ENCODE measurements at places on chromosomes 4 and X.

- no peak for DNase-seq
Measured at GRCh38 chr4:173332963-173333657, 1.0 kb downstream of the HMGB2 start.

DNA sequence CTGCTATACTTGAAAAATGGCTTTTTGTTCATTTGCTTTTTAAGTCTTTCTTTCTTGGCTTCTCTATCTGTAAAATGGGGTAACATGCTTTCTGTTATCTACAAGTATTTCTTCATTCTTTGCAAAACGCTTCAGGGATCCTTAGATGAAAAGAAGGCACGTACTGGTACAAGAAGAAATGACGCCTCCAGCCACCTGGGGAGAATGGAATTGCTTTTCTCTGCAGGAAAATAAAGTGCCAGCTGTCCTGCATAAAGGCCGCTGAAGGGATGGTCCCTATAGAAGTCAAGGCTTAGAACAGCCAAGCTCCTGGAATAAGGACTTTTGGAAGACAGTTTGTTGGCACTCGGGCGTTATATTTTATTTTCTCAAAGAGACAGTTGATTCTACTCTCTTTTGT, 210.8 kb upstream of the RASGEF1B start:
- no peak for DNase-seq

GRCh38 chr4:187387739-187388138, 607.8 kb upstream of the ZFP42 start:
- no peak for DNase-seq

GRCh38 chrX:72576141-72576894, 3.7 kb upstream of the HDAC8 start:
- no peak for DNase-seq

DNA sequence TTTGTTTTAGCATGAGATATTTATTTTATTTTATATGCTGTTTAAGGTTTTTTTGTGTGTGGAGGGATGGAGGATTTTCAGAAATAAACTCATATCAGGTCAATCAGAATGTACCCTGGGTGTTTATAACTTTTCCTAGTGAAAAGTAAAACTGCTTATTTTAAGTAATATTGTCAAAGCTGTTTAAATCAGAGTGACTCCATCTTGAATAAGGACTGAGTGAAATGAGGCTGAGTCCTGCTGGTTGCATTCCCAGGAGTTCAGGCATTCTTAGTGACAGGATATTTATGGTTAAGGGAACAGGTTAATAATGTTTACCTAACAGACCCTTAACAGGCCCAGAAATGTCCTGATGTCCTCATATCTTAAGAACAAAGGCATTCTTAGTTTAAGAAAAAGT, 1160.9 kb upstream of the PCDH7 start:
- no peak for DNase-seq

DNA sequence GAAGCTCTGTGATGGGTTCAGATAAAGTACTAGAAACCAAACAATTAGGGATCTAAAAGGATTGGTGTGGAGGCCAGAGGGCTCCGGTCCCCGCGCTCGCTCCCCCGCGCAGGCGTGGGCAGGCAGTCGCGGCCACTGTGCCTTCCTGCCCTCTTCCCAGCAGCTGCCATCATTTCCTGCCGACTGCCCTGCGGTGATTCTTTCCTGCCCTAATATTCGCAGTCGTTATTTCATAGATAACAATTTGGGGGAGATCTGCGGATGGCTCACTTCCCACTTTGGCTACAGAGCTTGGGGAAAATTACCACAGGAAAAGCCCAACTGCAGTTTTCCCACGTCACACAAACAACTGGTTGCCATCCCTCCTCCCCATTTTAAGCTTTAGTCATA, 2.2 kb downstream of the GRIA2 start:
- DNase-seq, result no peak

- no peak for DNase-seq
Measured at GRCh38 chr4:152655272-152656129, 24.3 kb downstream of the TMEM154 start.

DNA sequence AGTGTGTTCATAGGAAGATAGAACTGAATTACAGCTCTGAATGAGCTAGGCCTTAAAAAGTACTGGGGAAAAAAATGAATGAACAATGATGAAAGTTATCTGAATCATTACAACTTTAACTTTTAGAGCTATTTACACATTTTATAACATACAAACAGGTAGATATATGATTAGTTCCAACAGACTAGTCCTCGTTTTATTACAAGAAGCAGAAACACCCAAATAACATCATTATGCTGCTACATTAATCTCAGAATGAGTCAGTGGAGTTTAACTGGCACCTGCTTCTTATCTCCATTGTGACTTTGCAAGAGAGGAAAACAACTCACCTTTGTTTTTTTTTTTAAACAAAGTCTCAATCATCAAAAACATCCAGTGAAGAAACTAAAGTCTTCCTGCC, 15.2 kb downstream of the ATP8A1 start:
- DNase-seq, result no peak

DNA sequence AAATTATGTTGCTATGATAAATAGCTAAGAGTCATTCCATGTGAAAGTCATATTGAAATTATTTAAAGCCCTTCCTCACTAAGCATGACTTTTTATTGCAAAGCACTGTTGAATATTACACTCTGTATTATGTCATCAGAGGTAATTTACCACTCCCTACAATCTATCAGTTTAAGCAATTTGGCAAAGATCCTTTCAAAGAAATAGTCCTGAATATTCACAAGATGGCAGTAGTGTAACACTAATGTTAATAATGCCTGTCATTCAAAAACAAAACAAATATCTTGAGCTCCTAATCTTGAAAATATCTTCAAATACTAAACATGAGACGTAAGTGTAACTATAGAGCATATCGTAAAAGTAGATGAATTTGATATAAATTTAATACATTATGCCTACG, 208.6 kb upstream of the TECRL start:
- no peak for DNase-seq

DNA sequence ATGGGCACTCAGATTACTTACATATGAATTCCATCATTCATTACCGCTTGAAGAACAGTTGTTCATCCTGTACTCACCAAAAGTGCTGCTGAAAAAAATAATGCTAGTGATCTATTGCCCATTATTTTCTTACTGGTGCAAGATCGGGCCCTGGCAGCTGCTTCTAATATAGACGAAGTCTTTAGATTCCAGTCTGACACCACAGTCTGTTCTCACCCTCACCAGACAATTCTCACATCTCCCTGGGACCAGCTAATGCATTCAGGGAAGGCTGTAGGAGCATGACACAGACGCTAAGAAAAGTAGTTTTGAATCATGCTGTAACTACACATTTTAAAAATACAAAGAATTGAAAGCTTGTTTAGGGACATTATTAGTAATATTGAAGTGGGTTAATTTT, 13.8 kb downstream of the GEMIN8 start:
- DNase-seq, result no peak

DNA sequence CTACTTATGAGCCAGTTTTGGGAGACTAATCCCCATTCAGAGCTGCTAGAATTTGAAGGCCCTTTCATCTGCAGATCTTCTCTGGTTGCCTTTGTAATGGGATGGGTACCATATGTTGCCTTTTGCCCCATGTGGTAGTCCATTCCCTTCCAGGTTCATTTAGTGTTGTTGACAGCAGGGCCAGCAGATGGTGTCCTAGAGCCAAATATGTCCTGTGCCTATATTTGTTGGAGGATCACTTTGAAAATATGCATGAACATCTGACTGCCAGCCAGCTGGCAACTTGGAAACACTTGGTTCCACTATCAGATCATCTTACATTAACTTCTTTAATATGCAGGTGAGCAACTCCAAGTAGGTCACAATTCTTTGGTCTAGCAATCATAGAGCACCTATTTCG, 30.4 kb downstream of the CFAP299 start:
- DNase-seq, result peak; percentile 21

DNA sequence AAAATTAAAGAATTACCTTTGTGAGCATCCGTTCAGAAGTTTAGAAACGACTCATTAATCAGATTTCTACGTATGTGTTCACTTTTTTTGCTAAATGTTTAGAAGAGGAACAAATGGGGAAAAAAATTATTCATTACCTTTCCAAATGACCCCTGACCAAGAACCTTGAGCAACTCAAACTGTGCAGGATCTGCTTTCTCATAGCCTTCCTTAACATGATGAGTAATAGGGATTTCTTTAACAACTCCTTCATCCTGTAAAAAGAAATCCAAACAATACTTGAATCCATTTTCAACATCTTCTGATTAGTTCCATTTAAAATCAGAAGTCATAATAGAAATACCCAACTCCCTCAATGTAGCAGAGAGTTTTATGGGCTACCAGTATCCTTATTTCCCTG, 32.1 kb downstream of the RPS6KA6 start:
- no peak for DNase-seq

- peak; percentile 6 for DNase-seq
Measured at GRCh38 chr4:172232966-172233365, 419.8 kb downstream of the GALNTL6 start.

- DNase-seq, result no peak
Measured at GRCh38 chr4:6909970-6910339, 329 bp downstream of the TBC1D14 start.

- DNase-seq, result peak; percentile 3
Measured at GRCh38 chrX:55908661-55909212, 191.2 kb downstream of the RRAGB start.

DNA sequence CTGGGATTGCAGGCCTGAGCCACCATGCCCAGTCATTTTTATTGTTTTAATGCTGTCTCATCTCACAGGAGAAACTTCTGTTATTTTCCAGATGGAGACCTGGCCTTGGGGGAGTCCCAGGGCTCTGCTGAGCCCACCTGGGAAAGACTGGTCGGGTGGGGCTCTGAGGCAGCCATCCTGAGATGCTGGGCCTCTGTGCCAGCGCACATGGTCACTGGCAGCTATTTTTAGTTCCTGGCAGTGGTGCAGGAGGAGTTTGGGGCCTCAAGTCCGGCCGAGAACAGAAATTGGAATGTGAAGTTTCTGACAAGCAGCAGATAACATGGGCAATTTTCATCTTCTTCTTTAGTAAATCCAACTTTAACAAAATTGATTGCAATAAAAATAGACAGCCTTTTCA, 44.5 kb downstream of the SORCS2 start:
- DNase-seq, result no peak

- DNase-seq, result no peak
Measured at GRCh38 chrX:111609206-111609605, 71.8 kb upstream of the ALG13 start.

- DNase-seq, result no peak
Measured at GRCh38 chr4:40216622-40217366, 20.0 kb downstream of the RHOH start.

DNA sequence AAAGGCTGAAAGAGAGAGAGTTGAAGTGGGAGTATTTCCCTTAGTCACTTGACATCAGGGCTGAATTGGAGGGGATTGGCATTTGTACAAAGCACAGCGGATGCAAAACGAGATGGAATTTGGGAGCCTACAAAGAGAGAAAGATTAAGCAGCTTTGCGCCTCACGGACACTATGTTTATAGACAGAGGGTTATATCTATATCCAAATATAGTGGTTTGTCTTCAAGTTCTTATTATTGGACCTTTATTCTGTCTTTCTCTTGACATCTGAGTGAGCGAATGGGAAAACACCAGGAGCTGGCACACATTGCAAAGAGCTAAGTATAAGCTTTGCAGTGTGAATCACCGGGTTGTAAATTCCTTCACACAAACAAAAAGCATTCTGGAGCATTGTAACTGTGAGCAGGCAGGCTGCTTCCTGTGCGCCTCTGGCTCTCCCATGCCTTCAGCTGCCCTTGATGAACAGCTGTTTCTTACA, 500.2 kb downstream of the STIM2 start:
- peak; percentile 60 for DNase-seq

DNA sequence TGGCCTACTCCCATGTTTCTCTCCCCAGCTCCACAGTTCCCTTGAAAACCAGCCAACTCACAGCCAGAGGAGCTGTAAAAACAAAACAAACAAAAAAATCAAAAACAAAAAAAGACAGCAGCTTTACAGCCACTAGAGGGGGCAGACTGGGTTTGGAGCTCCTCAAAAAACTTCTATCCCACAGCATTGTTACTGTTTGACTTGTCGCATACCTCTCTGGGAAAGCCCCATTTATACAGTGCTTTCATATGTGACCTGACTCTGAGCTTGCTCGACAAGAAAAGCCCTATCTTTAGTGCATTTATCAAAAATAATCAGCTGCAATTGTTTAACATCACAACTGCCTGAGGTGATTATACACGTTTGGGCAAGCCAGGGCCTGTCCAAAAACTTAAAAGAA, 21.6 kb downstream of the TSPAN6 start:
- DNase-seq, result no peak

DNA sequence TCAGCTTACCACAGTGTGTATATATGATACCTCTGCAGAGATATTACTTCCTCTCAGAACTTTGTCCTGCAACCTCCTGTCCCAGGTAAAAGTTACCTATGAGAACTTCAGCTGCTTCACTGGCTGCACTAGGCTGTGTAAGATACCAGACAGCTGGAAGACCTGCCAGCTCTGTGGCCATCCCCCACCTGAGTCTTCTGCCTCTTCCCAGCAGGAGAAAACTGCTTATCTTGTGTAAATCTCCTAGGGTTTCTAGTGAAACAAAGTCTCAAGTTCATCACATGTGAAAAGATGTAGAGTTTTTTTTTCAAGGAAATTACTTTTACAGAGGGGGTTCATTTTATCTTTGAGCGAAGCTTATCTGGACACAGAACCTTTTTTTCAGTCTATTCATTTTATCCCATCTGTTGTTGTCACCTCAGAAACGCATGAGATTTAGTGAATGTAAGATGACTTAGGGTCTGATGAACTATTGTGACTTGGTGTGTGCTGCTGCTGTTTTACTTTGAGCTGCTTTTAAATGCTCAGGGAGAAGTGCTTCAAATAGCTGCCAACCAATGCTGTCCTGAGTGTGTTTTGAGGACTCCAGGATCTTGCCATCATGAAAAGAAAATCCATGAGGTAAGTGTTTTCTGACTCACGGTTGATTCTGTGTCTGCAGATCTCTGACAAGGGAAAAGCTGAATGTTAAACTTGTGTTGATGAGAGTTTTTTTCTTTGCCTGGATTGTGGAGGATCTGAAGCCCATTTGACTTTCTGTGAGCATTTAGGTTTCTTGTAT, 187.8 kb downstream of the FRAS1 start:
- DNase-seq, result no peak

- DNase-seq, result no peak
Measured at GRCh38 chr4:80125252-80126177, 52.5 kb upstream of the ANTXR2 start.

Data from neuronal stem cell (in vitro differentiated cells).